Heart left ventricle (tissue), 16 donors: ENCODE measurements at places on chromosomes 11 and 22. TPM values are rescaled to one million over a fixed set of nuclear protein-coding genes. Genes with fewer than 3 reads are reported as not detected.

DNA sequence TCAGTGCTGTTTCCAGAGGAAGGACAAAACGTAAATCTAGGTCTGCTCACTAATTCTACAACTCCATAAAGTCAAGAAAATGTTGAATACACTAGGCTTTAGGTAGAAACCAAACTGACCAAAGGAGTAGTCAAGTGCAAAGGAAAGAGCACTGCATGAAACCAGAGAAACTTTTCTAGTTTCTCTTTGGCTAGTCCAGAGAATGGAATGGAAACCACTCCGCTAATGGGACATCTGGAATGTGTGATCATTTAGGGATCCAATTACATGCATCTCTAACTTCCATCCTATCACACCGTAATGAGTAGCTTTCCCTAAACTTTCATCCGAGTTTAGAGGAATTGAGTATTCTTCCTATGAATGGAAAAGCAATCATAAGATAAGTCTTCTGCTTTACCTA lies 2.4 kb downstream of the OR52M1 start:
- H3K4me1 ChIP-seq: no peaks in the 10 kb centered on the region
- H3K27ac ChIP-seq: no peak overlapping the region
- no peaks in the 10 kb centered on the region for H3K36me3 ChIP-seq
- DNase-seq: no peak

DNA sequence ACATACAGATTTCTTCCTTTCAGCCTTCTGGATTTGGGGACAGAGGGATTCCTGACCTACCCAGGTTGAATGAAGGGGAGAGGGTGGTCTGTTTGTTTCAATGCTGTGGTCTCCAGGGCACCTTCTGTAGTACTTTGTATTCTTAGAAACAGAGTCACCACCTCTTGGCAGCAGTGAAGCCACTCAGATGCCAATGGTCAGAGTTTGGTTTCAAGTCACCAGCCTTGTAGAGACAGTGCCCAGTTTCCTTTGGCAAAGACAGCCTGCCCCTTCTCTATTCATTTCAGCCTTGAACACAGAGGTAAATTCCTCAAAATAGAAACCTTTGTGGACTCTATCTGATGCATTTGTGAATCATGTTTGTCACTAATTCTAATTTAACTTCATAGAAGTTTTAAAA lies 111.7 kb upstream of the RASSF10 start:
- H3K4me1 ChIP-seq: peaks cover 42% of the 10 kb centered on the region
- H3K27me3 ChIP-seq: no peaks in the 10 kb centered on the region
- peaks cover 30% of the 10 kb centered on the region for H3K36me3 ChIP-seq
- H3K27ac ChIP-seq: peak overlapping the region; percentile 78

GRCh38 chr11:27830206-27830605 lies 130.0 kb upstream of the BDNF start:
- H3K4me1 ChIP-seq: no peaks in the 10 kb centered on the region
- H3K36me3 ChIP-seq: no peaks in the 10 kb centered on the region
- no peak for DNase-seq
- H3K27me3 ChIP-seq: no peaks in the 10 kb centered on the region
- no peak overlapping the region for H3K4me3 ChIP-seq

DNA sequence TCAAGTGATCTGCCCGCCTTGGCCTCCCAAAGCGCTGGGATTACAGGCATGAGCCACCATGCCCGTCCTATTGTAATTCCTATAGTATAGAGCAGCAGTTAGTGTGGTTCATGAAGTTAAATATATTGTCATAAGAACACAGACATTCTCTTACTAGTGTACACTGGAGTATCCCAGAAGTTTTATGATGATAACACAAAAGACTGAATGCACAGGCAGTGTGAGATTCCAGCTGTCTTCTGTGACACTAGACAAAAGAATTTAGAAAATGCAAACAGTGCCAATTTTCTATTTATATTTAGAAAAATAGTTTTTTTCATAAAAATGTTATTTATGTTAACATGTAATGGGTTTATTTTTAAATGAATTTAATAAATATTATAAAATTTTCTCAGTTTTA lies 39.4 kb upstream of the RBX1 start:
- no peaks in the 10 kb centered on the region for H3K27me3 ChIP-seq
- no peaks in the 10 kb centered on the region for H3K4me1 ChIP-seq
- H3K27ac ChIP-seq: no peak overlapping the region
- H3K4me3 ChIP-seq: no peak overlapping the region
- DNase-seq: no peak

DNA sequence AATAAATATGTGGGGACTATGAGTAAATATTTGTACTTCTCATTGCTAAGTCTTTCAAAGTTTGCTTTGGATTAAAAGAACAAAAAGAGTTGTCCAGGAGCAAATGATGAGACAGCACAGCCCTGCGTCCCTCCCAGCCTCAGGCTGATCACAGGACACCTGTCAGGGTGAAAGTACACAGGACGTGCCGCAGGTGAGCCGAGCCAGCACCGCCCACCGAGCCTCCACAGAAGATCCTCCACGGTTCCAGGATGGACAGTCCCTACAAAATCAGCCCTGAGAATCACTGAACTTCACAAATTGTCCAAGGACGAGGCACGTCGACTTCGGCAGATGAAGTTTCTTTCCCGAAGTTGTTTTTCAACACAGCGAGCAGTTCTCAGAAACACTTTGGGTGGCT lies 661.5 kb downstream of the BRD1 start:
- no peaks in the 10 kb centered on the region for H3K36me3 ChIP-seq

- H3K36me3 ChIP-seq: no peaks in the 10 kb centered on the region
- no peaks in the 10 kb centered on the region for H3K4me1 ChIP-seq
- DNase-seq: no peak
- no peaks in the 10 kb centered on the region for H3K27me3 ChIP-seq
- no peak overlapping the region for H3K27ac ChIP-seq
- no peak overlapping the region for H3K4me3 ChIP-seq
Observed at GRCh38 chr11:134380785-134381184, 31.3 kb downstream of the B3GAT1 start.

DNA sequence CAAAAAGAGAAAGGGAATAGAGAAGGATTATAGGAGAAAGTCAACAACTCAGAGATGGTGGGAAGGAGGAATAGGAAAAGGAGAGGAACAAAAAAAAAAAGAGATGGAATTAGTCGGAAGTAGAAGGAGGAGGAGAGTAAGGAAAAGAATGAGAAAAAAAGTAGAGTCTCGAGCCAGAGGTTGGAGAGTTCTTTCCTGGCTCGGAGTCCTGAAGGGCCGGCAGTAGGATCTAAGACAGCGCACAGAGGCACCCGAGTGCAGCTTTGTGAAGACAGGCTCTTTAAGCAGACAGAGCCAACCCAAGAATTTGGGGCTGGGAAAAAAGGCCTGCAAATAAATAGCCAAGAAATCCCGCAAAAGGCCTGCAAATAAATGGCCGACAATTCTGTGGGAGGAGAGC lies 170.4 kb upstream of the CCDC90B start:
- no peak overlapping the region for H3K4me3 ChIP-seq
- H3K27ac ChIP-seq: no peak overlapping the region
- no peaks in the 10 kb centered on the region for H3K4me1 ChIP-seq
- H3K27me3 ChIP-seq: no peaks in the 10 kb centered on the region

DNA sequence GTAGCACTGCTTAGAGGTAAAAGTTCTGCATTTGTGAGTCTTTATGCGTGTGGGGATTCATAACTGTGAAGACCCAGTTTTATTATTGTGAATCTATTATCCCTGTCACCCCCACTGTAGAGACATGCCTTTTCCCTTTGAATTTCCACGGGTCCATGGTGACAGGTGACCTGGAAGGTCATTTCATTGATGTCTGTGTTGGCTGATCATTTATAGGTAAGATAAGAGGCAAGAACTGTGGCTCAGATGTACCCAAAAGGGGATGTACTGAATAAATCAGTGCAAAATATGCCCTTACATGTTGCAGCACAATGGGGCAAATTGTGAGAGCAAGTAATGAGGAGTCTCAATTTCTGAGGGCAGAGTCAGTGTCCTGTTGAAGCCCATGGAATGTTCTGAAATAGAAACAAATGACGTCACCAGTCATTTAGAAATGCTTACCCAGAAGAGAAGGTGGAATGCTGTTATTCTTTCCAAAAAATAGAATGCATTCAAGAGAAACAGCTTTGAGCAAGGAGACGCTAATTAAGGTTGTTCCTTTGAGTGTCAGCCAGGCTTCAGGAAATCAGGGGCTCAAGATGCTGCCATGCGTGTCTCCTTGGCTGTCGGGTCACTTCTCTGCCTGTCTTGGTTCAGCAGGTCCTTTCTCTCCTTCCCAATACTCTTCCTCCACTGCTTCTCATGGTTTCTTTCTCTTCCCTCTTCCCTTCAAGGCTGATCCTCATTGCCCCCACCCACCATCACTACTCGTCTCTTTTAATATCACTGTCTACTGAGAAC lies 118.7 kb upstream of the E2F8 start:
- no peaks in the 10 kb centered on the region for H3K4me1 ChIP-seq
- H3K27ac ChIP-seq: no peak overlapping the region
- no peak for DNase-seq
- H3K36me3 ChIP-seq: no peaks in the 10 kb centered on the region
- no peak overlapping the region for H3K4me3 ChIP-seq
- no peaks in the 10 kb centered on the region for H3K27me3 ChIP-seq

DNA sequence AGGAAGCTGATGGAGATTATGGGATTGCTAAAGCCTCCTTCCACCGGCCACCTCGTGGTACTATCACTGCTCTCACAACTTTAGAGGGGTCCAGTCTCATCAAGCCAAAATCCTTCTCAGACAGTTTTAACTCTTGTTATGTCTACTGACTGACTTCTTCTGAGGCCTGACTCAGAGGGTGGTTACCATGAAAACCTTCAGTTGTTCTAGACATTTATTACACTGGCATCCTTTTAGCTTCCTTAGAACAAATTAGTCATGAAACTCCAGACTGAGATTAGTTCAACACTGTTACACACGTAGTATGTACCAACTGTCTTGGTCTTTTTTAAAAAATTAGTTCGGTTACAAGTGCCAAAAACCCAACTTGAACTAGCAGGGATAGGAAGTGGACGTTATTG lies 7.5 kb downstream of the DIXDC1 start:
- no peaks in the 10 kb centered on the region for H3K4me1 ChIP-seq
- H3K4me3 ChIP-seq: no peak overlapping the region
- no peaks in the 10 kb centered on the region for H3K27me3 ChIP-seq
- DNase-seq: no peak

- H3K4me1 ChIP-seq: no peaks in the 10 kb centered on the region
- DNase-seq: no peak
- H3K27ac ChIP-seq: no peak overlapping the region
- no peaks in the 10 kb centered on the region for H3K36me3 ChIP-seq
- peaks cover 16% of the 10 kb centered on the region for H3K27me3 ChIP-seq
Observed at GRCh38 chr22:43212434-43212952, 25.6 kb upstream of the TTLL12 start.

DNA sequence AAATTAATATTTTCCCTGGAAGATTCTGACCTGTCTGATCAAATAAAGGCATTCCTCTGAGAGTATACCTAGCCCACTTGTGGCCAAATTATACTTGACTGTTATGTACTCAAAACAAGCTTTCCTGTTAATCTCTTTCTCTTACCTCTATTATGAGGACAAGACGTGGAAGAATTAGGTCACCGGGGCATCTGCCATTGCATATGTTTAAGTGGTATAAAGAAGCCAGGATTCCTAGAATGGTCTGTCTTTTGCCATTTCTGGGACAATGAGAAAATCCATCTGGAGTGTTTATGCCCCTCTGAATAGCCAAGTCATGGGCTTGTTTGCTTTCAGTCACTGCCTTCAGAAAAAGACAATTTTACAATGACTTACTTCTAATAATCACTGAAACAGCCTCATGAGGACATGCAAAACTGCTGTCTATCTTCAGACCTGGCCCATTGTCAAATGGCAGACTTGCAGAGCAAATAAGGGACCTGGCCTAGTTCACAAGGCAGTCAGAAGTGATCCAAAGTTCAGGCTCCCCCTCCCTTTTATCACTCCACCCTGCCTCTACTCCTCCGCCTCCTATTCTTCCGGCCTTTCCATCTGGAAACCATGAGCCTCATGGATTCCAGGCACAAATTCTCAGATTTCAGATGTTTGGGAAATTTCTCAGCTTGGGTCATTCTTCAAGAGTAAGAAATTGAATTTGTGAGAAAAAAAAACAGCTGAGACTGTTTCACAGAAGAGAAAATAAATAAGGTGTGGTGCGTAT lies 128.1 kb upstream of the LDLRAD3 start:
- no peaks in the 10 kb centered on the region for H3K36me3 ChIP-seq
- peaks cover 17% of the 10 kb centered on the region for H3K4me1 ChIP-seq
- H3K27ac ChIP-seq: no peak overlapping the region
- peak; percentile 65 for DNase-seq
- H3K27me3 ChIP-seq: no peaks in the 10 kb centered on the region
- no peak overlapping the region for H3K4me3 ChIP-seq

DNA sequence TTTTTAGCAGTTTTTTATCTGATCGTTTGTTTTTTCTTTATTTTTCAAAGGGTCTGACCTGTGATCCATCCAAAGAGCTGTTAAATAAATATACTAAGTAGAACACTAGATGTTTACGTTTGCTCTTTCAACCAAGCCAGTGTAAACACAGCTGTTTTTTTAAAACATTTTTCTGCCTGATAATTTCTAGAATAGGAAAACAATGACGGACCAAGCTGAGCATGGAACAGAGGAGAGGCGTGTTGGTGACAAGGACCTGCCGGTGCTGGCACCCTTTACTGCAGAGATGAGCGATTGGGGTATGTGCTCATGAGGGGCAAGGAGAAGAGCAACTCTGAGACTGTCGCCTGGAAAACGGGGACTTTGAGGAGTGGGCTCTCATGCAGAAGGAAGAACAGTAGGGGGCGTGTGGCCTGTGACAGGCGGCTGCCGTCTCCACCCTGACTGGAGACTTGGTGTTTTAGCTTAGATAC lies 28.6 kb upstream of the PANX2 start:
- no peaks in the 10 kb centered on the region for H3K4me1 ChIP-seq
- H3K4me3 ChIP-seq: no peak overlapping the region
- no peak for DNase-seq
- no peaks in the 10 kb centered on the region for H3K36me3 ChIP-seq
- no peak overlapping the region for H3K27ac ChIP-seq
- no peaks in the 10 kb centered on the region for H3K27me3 ChIP-seq

DNA sequence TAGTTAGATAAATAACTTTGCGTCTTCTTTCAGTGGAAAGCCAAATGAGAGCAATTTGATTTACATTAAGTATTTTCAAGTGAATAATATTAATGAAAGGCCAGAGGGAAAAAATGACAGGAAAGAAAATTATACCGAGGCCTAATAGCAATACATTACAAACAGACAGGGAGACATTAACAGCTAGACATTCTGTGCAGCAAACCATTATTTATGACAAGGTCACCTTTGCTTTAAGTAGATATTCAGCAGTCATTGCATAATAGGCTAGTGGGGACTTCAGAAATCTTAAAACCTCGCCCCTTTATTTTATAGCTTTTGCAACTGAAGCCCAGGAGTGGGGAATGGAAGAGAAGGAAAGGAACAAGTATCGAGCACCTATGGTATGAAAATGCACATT lies 321.6 kb downstream of the GRM5 start:
- H3K4me3 ChIP-seq: no peak overlapping the region
- no peak for DNase-seq
- no peaks in the 10 kb centered on the region for H3K4me1 ChIP-seq
- no peaks in the 10 kb centered on the region for H3K27me3 ChIP-seq
- H3K36me3 ChIP-seq: no peaks in the 10 kb centered on the region

GRCh38 chr22:24379536-24379935 lies 47.9 kb upstream of the ADORA2A start:
- H3K27me3 ChIP-seq: no peaks in the 10 kb centered on the region
- no peak for DNase-seq
- peaks cover 4% of the 10 kb centered on the region for H3K4me1 ChIP-seq

The CDK2AP2 gene
- polyA plus RNA-seq: 461 TPM

The GGT1 gene
- 1.7 TPM for polyA plus RNA-seq

The CBL gene
- polyA plus RNA-seq: 3.1 TPM

The VWCE gene
- polyA plus RNA-seq: 0.30 TPM

The ADM gene
- polyA plus RNA-seq: 154 TPM

The NLRP14 gene
- not detected for polyA plus RNA-seq

The LRRC4C gene
- polyA plus RNA-seq: 0.08 TPM

The GRAP2 gene
- 0.57 TPM for polyA plus RNA-seq

The FGF4 gene
- not detected for polyA plus RNA-seq
